ENCODE measurements at places on chromosomes 4 and X. TPM values are rescaled to one million over a fixed set of nuclear protein-coding genes. Genes with fewer than 3 reads are reported as not detected.
A peak's percentile ranks its signal among the peaks of the same experiment; 100 is the strongest.

FAM9B gene
- not detected for total RNA-seq

SYP gene
- total RNA-seq, result 6.5 TPM

SMIM10L2A gene
- 1.4 TPM for total RNA-seq

DNA sequence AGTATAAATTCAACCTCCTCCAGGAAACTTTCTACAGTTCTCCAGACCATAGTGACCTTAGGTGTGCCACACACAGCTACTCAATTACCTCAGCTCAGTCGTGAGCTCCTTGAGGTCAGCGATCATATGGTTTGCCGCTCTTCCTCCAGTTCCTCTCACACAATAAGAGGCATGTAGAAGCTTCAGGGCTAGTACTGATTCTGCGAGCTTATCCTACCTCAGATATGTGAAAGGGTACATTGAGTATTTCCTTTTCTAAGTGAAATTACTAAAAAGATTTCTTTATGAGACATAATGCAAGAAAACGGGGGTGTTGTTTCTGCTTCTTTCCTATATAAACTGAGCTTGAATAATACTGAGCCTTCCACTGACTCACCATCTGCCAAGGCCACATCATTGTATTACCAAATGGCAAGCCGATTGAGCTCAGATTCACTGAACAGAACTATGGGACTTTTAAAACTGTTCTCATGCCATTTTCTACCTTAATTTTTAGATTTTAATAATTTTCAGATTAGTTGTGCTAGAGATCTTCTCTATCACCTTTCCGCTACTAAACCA, 183.1 kb downstream of the HS6ST2 start:
- no peaks in the 10 kb centered on the region for H3K27me3 ChIP-seq
- H3K4me1 ChIP-seq, result no peaks in the 10 kb centered on the region
- H3K36me3 ChIP-seq, result no peaks in the 10 kb centered on the region
- H3K4me3 ChIP-seq, result no peak overlapping the region
- DNase-seq, result no peak

- H3K27ac ChIP-seq, result no peak overlapping the region
- H3K36me3 ChIP-seq, result no peaks in the 10 kb centered on the region
- H3K4me1 ChIP-seq, result no peaks in the 10 kb centered on the region
- H3K27me3 ChIP-seq, result no peaks in the 10 kb centered on the region
- H3K4me3 ChIP-seq, result no peak overlapping the region
These were observed 102.4 kb downstream of the CLNK start for GRCh38 chr4:10582059-10582686.

DNA sequence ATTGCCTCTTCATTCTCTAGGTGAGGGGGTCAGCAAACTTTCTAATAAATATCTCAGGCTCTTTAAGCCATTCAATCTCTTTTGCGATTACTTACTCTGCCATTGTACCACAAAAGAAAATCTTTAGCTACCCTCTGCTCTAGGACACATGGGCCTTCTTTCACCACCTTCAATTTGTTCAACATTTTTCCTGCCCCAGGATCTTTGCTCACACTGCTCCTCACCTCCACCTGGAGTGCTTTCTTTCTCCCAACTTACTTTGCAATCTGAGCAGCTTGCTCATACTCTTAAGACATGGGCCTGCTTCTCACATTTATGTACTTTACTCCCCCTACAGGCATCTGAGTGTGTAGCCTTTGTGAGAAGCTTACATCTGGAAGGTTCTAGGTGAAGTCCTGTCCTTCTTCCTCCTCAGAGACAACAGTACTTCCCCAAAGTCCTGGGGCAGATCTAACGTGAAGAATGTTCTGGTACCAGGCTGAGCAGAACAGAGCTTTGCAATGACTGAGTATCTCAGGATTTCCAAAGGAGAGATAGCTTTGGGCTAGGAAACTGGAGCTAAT, 55.0 kb upstream of the PRDM5 start:
- H3K36me3 ChIP-seq, result no peaks in the 10 kb centered on the region
- no peaks in the 10 kb centered on the region for H3K4me1 ChIP-seq
- no peaks in the 10 kb centered on the region for H3K27me3 ChIP-seq
- H3K27ac ChIP-seq, result no peak overlapping the region
- no peak for DNase-seq

GRCh38 chr4:42878863-42879262, 13.7 kb upstream of the GRXCR1 start:
- H3K27me3 ChIP-seq, result no peaks in the 10 kb centered on the region
- H3K4me3 ChIP-seq, result no peak overlapping the region
- no peak overlapping the region for H3K27ac ChIP-seq
- DNase-seq, result no peak

DNA sequence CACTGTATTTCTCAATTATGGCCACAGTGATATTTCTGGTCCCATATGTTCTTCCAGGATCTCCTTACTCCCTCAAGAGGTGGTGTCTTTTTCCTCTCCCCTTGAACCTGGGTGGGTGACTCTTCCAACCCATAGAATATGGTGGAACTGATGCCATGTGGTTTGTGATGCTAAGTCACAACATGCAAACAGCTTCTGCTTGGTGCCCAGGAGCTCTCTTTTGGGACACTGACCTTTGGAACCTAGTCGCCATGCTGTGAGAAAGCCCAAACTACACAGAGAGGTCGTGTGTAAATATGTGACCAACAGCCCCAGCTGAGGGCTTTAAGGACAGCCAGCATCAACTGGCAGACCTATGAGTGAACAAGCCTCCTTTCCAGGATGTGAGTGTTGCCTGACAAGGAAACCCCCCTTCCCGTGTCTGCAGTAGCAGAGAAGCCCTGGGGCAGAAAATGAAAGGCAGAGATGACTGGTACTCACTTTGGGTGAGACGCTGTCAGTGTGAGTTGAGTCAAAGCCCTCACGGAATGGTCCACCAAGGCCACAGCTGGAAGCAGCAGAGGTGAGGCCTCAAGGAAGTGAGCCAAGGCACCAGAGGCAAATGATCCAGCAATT, 223.4 kb downstream of the BCOR start:
- H3K4me3 ChIP-seq, result no peak overlapping the region
- no peak for DNase-seq
- no peaks in the 10 kb centered on the region for H3K36me3 ChIP-seq
- H3K27ac ChIP-seq, result no peak overlapping the region
- H3K27me3 ChIP-seq, result no peaks in the 10 kb centered on the region

DNA sequence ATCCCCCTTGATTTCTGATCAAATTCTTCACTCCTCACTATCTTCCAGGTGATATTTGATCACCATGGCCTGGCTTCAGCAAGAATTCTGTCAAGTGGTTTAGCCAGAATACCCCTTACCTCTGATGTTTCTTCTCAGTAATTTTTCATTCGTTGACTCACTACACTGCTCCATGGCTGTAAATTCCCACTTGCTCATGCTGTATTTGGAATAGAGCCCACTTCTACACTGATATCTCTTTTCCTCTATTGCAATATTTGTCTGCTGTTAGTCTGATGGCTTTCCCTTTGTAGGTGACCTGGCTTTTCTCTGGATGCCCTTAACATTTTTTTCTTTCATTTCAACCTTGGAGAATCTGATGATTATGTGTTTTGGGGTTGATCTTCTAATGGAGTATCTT, 73.9 kb upstream of the DIPK2B start:
- DNase-seq, result no peak
- H3K36me3 ChIP-seq, result no peaks in the 10 kb centered on the region
- no peak overlapping the region for H3K4me3 ChIP-seq
- H3K4me1 ChIP-seq, result no peaks in the 10 kb centered on the region
- no peaks in the 10 kb centered on the region for H3K27me3 ChIP-seq
- no peak overlapping the region for H3K27ac ChIP-seq

GRCh38 chr4:110955748-110956147, 332.9 kb upstream of the PITX2 start:
- H3K27ac ChIP-seq, result no peak overlapping the region
- no peak for DNase-seq
- no peak overlapping the region for H3K4me3 ChIP-seq
- H3K4me1 ChIP-seq, result no peaks in the 10 kb centered on the region

DNA sequence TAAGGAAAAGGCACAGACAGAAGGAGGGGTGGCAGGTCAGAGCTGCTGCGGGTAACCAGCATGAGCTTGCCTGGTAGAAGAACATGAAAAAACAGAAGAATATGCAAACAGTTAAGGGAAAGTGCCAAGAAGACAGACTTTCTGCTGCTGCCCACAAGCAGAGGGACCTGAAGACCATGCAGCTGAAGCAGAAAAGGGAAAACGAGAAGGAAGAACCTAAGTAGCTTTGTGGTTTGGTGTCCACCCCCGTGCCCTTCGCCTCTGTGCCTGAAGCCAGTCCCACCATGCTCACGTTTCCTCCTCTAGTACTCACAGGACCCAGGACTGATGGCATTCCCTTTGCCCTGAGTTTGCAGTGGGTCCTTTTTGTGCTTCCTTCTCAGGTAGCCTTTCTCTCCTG, 62.8 kb downstream of the UBA6 start:
- H3K27me3 ChIP-seq, result no peaks in the 10 kb centered on the region
- no peak for DNase-seq
- H3K4me3 ChIP-seq, result no peak overlapping the region
- no peaks in the 10 kb centered on the region for H3K4me1 ChIP-seq
- no peak overlapping the region for H3K27ac ChIP-seq

DNA sequence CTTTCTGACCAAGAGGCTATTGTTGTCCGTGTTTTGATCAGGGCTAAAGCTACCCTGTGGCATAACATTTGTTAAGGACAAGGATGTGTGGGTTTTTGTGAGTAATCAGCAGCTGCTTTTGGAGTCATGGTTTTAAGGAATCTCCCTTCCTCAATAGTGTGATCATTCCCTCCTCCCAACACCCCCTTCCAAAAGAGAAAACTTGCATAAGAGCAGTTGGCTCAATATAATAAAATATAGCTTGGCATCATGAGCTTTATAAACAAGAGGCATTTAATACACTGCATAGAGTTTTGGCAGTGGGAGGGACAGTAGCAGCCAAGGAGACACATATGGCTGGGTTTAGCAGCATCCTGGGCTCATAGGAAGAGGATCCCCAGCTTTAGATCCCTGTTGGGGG, 84.7 kb downstream of the NHS start:
- H3K4me3 ChIP-seq, result no peak overlapping the region
- no peaks in the 10 kb centered on the region for H3K36me3 ChIP-seq
- H3K4me1 ChIP-seq, result no peaks in the 10 kb centered on the region
- no peak overlapping the region for H3K27ac ChIP-seq

GRCh38 chr4:188779581-188779980, 640.3 kb downstream of the TRIML1 start:
- no peaks in the 10 kb centered on the region for H3K36me3 ChIP-seq
- H3K4me1 ChIP-seq, result no peaks in the 10 kb centered on the region
- no peak overlapping the region for H3K27ac ChIP-seq
- DNase-seq, result no peak
- no peak overlapping the region for H3K4me3 ChIP-seq

DNA sequence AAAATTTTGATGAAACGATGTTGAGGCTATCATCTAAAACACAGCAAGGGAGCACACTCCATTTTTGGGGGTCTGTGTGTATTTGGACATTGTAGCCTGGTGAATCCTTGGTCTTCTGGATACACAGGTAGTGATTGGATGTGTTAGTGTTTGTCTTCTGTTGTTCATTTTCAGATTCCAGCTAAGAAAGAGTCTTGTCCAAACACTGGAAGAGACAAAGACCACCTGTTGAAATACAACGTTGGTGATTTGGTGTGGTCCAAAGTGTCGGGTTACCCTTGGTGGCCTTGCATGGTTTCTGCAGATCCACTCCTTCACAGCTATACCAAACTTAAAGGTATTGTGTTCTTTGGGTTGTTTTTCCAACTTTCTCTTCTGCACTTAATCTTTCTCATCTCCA, 32.8 kb downstream of the NSD2 start:
- H3K27me3 ChIP-seq, result no peaks in the 10 kb centered on the region
- peaks cover 31% of the 10 kb centered on the region for H3K36me3 ChIP-seq
- H3K4me3 ChIP-seq, result no peak overlapping the region
- H3K27ac ChIP-seq, result no peak overlapping the region

DNA sequence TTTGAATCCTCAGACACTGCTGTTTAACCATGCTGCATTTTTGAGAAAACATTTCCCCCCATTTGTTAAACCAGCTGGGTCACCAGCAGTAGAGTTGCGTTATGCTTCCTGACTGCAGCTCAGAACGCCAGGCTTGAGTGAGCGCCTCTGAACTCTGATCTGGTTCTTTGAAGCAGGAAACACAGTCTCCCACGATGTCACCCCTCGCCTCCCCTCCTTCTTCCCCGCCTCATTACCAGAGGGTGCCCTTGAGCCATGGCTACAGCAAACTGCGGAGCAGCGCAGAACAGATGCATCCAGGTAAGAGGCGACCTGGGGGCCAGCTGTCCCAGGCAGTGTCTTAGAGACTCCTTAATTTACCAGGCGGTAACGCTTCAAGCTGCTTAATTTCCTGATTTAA, 78.4 kb downstream of the REPS2 start:
- H3K27me3 ChIP-seq, result no peaks in the 10 kb centered on the region
- H3K4me3 ChIP-seq, result no peak overlapping the region
- DNase-seq, result no peak
- no peaks in the 10 kb centered on the region for H3K36me3 ChIP-seq
- no peak overlapping the region for H3K27ac ChIP-seq

- peak overlapping the region; percentile 80 for H3K4me3 ChIP-seq
- H3K36me3 ChIP-seq, result no peaks in the 10 kb centered on the region
- H3K27ac ChIP-seq, result no peak overlapping the region
- DNase-seq, result no peak
These were observed 1.7 kb downstream of the FAM120C start for GRCh38 chrX:54181202-54181953.

GRCh38 chrX:135572436-135572835, 52.0 kb downstream of the INTS6L start:
- H3K27me3 ChIP-seq, result no peaks in the 10 kb centered on the region
- no peaks in the 10 kb centered on the region for H3K36me3 ChIP-seq
- H3K4me1 ChIP-seq, result no peaks in the 10 kb centered on the region
- H3K27ac ChIP-seq, result no peak overlapping the region
- DNase-seq, result no peak

- H3K27me3 ChIP-seq, result no peaks in the 10 kb centered on the region
- DNase-seq, result no peak
- H3K27ac ChIP-seq, result no peak overlapping the region
- no peaks in the 10 kb centered on the region for H3K4me1 ChIP-seq
- no peaks in the 10 kb centered on the region for H3K36me3 ChIP-seq
- no peak overlapping the region for H3K4me3 ChIP-seq
These were observed 96.5 kb upstream of the ESX1 start for GRCh38 chrX:104351173-104351769.

DNA sequence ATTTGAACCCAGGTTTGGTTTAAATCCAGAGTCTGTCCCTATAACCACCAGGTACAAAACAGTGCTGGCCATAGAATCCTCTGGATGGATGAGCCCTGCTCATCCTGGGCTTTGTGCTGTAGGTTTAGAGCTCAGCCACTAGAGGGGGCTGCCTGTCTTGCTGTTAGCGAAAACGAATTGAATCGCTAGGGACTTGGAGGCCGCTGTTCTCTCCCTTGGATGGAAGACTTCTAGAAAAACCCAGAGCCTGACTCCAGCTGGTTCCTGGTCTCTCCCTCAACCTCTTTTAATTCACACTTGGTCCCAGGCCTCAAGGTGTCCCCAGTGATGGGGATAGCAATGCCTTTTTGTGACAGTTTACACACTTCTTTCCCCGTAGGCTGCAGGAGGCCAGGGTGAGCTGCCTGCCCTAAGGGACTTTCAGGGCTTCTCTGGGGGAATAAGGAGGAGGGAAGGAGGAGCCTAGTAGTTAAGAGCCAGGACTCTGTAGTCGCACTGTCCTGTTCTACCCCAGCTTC, 8.7 kb downstream of the RIPPLY1 start:
- H3K27me3 ChIP-seq, result no peaks in the 10 kb centered on the region
- H3K4me1 ChIP-seq, result peaks cover 9% of the 10 kb centered on the region
- H3K27ac ChIP-seq, result no peak overlapping the region
- H3K4me3 ChIP-seq, result no peak overlapping the region
- no peaks in the 10 kb centered on the region for H3K36me3 ChIP-seq
- no peak for DNase-seq

- DNase-seq, result no peak
- no peaks in the 10 kb centered on the region for H3K4me1 ChIP-seq
- H3K4me3 ChIP-seq, result no peak overlapping the region
- no peaks in the 10 kb centered on the region for H3K36me3 ChIP-seq
These were observed 21.3 kb upstream of the CXCL6 start for GRCh38 chr4:73815145-73815544.
